Activated CD4-positive, alpha-beta T cell treated with anti-CD3 and anti-CD28 coated beads, Interleukin-2, amount 10 ng/mL, durations not matched to agents 24 days and 14 days (primary cell): ENCODE measurements at places on chromosomes 13 and 19.
A peak's percentile ranks its signal among the peaks of the same experiment; 100 is the strongest.

DNA sequence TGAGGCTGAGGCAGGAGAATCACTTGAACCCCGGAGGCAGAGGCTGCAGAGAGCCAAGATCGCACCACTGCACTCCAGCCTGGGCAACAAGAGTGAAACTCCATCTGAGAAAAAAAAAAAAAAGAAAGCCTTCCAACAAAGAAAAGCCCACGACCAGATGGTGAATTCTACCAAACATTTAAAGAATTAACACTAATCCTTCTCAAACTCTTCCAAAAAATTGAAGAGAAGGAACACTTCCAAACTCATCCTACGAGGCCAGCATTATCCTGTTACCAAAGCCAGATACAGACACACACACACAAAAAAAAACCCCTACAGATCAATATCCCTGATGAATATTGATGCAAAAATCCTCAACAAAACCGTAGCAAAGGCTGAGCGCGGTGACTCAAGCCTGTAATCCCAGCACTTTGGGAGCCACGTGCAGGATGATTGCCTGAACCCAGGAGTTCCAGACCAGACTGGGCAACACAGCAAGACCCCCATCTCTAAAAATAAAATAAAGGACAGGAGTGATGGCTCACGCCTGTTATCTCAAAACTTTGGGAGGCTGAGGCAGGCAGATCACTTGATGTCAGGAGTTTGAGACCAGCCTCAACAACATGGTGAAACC, 6.2 kb upstream of the EVI5L start:
- DNase-seq, result no peak

- no peak for DNase-seq
Measured at GRCh38 chr13:20165417-20166257, 4.8 kb upstream of the GJA3 start.

DNA sequence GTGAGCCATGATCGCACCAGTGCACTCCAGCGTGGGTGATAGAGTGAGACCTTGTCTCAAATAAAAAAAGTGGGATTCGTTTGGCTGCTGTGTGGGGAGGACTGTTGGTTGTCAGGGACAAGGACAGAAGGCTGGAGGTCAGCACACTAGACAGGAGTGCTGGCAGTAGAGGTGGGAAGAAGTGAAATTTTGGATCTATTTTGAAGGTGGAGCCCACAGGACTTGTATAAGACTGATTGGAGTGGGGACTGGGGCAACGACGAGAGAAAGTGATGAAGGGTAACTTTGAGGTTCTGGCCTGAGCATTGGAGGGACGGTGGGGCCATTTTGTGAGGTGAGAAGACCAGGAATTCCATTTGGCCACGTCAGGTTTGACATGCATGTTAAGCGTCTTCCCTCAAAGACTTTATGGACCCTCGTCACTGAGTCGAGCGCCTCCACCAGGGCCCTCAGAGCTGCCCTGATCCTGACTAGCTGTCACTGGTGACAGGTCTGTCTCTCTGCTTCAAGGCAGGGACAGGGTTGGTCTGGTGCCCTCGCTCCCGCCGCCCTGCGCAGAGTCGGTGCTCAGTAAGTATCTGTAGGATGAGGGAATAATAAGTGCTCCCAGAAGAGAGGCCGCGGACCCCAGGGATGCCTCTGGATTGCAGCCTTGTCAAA, 673 bp downstream of the CTU1 start:
- peak; percentile 76 for DNase-seq

- DNase-seq, result no peak
Measured at GRCh38 chr13:103101500-103101899, 35.3 kb upstream of the SLC10A2 start.

DNA sequence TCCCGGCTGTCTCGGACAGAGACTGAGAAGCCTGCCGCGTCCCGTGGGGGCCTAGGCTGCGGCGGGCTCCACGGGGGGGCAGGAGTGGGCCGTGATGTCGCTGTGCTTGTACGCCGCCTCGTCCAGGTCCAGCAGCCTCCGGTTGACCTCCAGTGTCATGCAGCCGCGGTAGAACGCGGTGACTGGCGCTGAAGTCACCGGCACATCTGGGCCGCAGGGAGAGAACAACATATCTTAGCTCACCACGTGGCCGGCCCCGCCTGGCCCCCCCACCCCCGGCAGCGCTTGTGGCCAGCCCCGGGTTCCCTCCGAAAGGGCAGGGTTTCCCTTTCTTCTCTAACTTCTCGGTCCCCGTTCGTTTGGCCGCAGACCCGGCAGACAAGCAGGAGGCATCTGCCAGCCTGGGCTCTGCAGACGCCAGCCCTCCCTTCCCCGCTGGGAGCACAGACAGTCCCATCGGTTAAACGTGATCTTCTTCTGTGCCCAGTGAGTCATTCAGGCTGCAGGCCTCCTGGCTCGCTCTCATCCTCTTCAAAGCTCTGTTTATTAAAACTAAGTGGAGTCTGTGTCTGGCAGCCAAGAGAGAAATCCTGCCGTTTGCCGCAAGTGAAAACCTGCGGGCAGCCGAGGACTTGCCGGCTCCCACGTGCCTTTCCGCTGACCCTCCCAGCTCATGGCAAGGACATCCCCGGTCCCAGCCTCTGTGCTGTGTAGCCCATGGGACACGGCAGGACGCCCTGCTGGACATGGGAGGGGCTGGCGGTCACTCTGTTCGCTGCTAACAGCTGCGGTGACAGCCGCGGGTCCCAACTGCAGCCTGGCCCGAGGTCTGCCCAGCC, 42.8 kb downstream of the GAS6 start:
- DNase-seq, result no peak

DNA sequence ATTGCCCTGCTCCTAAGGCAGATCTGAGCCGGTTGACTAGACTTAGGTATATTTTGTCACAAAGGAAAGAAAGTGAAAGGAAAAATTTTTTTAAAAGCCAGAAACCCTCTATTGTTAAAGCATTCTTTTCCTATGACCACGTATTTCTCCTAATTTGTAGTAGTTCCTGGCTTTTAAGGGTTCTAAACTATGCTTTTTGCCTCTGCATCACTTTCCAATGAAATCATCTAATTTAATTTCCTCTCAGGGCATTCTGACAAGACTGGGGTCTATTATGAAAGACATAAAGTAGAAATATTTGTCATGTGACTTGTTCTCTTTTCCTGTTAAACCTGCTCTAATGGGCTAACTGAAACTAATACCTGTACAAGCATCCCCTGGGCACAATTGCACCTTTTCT, 233.0 kb upstream of the PRR20A start:
- DNase-seq, result no peak

DNA sequence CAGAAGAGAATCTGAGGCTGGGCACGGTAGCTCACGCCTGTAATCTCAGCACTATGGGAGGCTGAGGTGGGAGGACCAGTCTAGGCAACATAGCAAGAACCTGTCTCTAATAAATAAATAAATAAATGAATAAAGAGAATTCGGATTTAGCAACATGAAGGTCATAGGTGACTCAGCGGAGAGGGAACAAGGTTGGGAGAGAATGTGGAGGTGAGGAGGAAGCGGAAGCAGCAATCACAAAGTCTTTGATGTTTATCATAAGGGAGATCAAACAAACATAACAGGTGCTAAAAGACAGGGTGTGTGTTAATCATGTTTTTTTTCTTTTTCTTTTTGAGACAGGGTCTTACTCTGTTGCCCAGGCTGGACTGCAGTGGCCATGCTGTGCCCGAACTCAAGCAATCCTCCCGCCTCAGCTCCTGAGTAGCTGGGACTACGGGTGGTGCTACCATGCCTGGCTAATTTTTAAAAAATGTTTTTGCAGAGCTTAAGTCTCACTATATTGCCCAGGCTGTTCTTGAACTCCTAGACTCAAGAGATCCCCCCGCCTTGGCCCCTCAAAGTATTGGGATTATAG, 16.3 kb downstream of the PBX4 start:
- peak; percentile 78 for DNase-seq

GRCh38 chr13:51444922-51445321, 7.9 kb downstream of the INTS6 start:
- DNase-seq, result no peak

DNA sequence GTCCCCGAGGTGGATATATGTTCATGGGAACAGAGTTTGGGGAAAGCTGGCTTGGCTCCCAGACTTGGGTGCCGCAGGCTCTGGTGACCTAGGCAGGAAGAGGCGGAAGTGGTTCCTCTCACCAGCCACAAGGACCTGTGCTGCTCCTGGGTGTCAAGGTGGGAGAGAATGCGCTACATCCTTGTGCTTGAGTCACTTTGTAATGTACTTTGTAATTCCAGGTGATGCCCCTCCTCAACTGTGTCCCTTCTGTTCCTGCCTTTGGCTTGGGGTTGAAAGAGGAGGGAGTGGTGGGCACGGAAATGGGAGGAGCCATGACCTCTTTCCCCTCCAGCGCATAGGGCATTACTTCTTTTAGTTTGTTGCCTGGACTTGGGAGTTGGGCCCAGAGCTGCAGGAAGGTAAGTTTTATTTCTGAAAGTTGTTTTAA, 10.9 kb downstream of the GARRE1 start:
- DNase-seq, result no peak

- DNase-seq, result peak; percentile 57
Measured at GRCh38 chr19:19997656-19998268, 41.5 kb downstream of the ZNF682 start.

- peak; percentile 89 for DNase-seq
Measured at GRCh38 chr13:41352935-41353840, 42.1 kb downstream of the NAA16 start.

- DNase-seq, result no peak
Measured at GRCh38 chr13:55199134-55199533, 1941.6 kb upstream of the PRR20A start.

- no peak for DNase-seq
Measured at GRCh38 chr19:31575846-31576335, 226.7 kb upstream of the TSHZ3 start.

- peak; percentile 81 for DNase-seq
Measured at GRCh38 chr19:16594681-16595091, 22.5 kb upstream of the SLC35E1 start.

GRCh38 chr13:109628251-109628699, 158.1 kb downstream of the IRS2 start:
- DNase-seq, result no peak

- DNase-seq, result peak; percentile 82
Measured at GRCh38 chr19:50427997-50428425, 4.7 kb upstream of the MYBPC2 start.

GRCh38 chr13:103007427-103007762, 58.8 kb downstream of the SLC10A2 start:
- DNase-seq, result no peak

GRCh38 chr13:100129605-100130004, 40.7 kb downstream of the PCCA start:
- DNase-seq, result peak; percentile 59

GRCh38 chr19:46367426-46367825, 20.5 kb downstream of the PPP5C start:
- DNase-seq, result no peak

DNA sequence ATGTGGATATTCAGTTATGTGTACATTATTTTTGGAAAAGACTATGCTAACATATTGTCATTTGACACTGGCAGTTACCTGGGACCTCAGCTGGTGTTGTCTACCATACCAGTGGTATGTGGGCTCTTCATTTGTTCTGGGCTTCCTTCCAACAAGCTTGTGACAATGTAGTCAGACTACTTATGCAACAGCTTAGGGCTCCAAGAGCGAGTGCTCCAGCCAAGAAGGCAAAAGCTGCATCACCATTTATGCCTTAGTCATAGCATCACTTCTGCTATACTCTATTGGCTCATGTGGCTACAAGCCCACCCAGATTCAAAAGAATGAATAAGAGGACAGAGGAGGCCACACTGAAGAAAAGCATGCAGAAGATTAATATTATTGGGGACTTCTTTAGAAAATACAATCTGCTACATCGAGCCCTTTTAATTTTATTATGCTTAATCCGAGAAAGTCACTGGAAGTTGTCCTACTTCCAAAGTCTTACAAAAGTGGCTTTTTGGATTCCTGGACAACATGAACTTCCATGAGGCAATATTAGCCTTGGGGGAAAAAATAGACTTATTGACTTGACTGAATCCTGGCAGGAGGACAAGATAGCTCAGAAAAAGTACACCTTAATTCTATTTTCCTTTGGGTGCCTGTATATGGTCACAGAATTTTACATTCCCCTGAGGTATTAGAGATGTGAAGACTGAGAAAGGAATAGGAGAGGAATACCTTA, 529.4 kb upstream of the HTR2A start:
- DNase-seq, result no peak

- DNase-seq, result no peak
Measured at GRCh38 chr19:41456342-41456918, 13.5 kb downstream of the ERICH4 start.
